ENCODE measurements at places on chromosomes 12 and 14. TPM values are rescaled to one million over a fixed set of nuclear protein-coding genes. Genes with fewer than 3 reads are reported as not detected.

DNA sequence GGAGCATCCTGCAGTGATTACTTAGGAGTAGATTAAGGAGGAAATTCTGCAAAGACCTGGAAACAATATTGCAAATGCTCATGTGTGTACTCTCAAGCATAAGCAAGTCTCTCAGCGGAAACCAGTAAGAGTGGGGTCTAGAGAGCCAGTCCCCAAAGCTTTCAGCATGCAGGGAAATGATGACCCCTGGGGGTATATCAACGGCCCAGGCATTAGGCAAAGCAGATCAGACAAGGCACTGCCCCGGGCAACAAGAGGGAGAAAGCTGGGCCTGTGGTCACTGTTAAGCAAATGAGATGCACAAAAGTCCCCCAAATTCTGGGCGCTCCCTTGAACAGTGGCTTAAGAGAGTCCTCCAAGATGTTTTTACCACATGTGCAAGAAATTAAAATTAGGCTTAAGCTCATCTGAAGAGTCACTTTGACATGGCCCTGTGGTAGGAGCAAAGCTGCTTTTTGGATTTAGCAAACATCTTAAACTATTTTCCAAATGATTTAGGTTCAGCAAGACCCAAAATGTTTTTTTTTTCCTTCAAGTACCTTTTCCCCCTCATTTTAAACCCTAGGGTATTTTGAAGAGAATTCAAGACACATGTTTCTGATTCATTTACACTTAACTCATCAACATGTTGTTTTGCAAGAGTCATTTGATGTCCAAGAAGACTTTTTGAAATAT is 457.1 kb upstream of the TBX3 start:
- no peak for DNase-seq

DNA sequence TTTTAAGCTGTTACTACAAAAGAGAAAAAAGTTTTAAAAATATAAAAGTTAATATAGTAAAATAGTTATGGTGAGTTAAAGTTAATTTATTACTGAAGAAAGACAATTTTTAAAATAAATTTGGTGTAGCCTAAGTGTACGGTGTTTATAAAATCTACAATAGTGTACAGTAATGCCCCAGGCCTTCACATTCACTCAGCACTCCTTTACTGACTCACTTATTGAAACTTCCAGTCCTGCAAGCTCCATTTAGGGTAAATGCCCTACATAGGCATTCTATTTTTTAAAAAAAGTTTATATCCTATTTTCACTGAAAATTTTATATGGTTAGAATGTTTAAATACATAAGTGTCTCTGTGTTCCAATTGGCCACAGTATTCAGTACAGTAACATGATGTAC is 769.5 kb upstream of the NOVA1 start:
- DNase-seq, result no peak

DNA sequence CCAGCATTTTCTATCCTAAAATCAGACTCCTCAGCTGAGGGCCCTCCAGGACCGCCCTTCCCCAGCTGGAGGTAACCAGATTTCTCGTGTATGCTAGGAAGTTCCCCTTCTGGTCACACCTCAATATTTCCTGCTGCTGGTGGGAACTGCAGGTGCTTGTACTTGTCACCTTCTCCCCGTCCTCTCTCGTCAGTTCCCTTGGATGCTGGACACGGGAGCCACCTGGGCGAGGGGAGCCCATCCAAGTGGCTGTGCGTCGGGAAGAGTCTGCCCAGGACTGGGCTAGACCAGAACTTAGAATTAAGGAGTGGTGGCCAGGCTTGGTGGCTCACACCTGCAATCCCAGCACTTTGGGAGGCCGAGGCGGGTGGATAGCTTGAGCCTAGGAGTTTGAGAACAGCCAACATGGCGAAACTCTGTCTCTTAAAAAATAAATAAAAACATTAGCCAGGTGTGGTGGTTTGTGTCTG is 23.2 kb upstream of the KIF26A start:
- no peak for DNase-seq

CBLN3 gene
- 2.3 TPM for total RNA-seq

GDF3 gene
- 0.30 TPM for total RNA-seq

CLEC9A gene
- 0.30 TPM for total RNA-seq

EPYC gene
- not detected for total RNA-seq

IL22 gene
- not detected for total RNA-seq
